ENCODE measurements at places on chromosomes 11 and 22.

- DNase-seq = no peak
Measured at GRCh38 chr11:61955422-61956135, 5.4 kb downstream of the BEST1 start.

- no peak for DNase-seq
Measured at GRCh38 chr11:119996556-119996955, 141.4 kb downstream of the TRIM29 start.

GRCh38 chr11:34105957-34106504 is 602 bp downstream of the NAT10 start:
- DNase-seq = peak; percentile 23

GRCh38 chr11:11297578-11297977 is 55.5 kb downstream of the CSNK2A3 start:
- DNase-seq = peak; percentile 38

- DNase-seq = no peak
Measured at GRCh38 chr11:40139066-40139465, 1320.4 kb downstream of the LRRC4C start.

GRCh38 chr11:68038226-68038717 is 553 bp upstream of the TCIRG1 start:
- DNase-seq = no peak

- no peak for DNase-seq
Measured at GRCh38 chr11:73313652-73314051, 5.6 kb downstream of the ARHGEF17 start.

All from fibroblast of mammary gland (primary cell).